ENCODE measurements at places on chromosomes 6 and 20. TPM values are rescaled to one million over a fixed set of nuclear protein-coding genes. Genes with fewer than 3 reads are reported as not detected.

MROH8 gene
- total RNA-seq = 4.8 TPM

FAM83B gene
- total RNA-seq = 11.3 TPM

SNPH gene
- total RNA-seq = 2.7 TPM

GLP1R gene
- total RNA-seq = 1.6 TPM

APCDD1L gene
- 0.53 TPM for total RNA-seq

FOXF2 gene
- 8.1 TPM for total RNA-seq

ID4 gene
- total RNA-seq = 90.9 TPM

OR12D3 gene
- not detected for total RNA-seq

MYLK2 gene
- total RNA-seq = 0.21 TPM

SRMS gene
- not detected for total RNA-seq

Measured in type B pancreatic cell (in vitro differentiated cells).